ENCODE measurements at places on chromosomes 12 and 14. TPM values are rescaled to one million over a fixed set of nuclear protein-coding genes. Genes with fewer than 3 reads are reported as not detected.

Gene SIRT4
- 4.1 TPM for total RNA-seq

- no peak for DNase-seq
Measured at GRCh38 chr12:26935636-26936378, 2.0 kb downstream of the INTS13 start.

DNA sequence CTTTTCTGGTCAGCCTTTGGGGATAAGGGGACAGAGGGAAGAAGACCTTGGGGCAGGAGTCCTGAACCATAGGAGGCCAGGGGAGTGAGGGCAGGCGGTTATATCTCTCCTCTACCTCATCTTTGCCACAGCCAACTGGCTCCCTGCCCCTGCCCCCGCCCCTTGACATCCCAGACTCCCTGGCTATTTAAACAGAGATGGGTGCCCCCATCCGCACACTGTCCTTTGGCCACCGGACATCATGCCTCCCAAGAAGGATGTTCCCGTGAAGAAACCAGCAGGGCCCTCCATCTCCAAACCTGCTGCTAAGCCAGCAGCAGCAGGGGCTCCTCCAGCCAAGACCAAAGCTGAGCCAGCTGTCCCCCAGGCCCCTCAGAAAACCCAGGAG, 1.3 kb downstream of the MYL6B start:
- DNase-seq, result no peak

- no peak for DNase-seq
Measured at GRCh38 chr14:52413729-52414408, 99.8 kb downstream of the PTGER2 start.

DNA sequence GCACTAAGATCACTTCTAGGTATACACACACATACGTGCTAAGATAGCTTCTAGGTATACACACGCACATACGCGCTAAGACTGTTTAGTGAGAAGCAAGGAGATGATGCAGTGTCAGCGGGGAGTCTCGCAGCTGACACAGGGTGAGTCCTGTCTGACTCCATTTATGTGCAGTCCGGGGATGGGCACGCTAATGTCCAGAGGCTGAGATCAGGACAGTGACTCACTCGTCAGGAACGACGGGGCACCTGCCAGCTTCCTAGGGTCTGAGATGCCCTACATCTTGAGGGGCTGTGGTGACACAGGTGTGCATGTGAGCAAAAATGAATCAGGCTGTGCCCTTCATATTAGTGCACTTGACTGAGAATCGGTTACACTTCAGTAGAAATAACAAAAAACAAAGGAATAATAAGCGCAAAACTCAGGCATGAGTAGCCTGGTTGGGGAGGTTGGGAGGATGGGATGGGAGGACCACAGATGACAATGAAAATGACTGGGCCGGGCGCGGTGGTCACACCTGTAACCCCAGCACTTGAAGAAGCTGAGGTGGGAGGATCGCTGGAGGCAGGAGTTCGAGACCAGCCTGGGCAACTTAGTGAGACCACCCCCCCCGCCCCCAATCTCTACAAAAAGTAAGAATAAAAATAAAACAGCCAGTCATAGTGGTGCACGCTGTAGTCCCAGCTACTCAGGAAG, 29.1 kb upstream of the ULK1 start:
- no peak for DNase-seq

DNA sequence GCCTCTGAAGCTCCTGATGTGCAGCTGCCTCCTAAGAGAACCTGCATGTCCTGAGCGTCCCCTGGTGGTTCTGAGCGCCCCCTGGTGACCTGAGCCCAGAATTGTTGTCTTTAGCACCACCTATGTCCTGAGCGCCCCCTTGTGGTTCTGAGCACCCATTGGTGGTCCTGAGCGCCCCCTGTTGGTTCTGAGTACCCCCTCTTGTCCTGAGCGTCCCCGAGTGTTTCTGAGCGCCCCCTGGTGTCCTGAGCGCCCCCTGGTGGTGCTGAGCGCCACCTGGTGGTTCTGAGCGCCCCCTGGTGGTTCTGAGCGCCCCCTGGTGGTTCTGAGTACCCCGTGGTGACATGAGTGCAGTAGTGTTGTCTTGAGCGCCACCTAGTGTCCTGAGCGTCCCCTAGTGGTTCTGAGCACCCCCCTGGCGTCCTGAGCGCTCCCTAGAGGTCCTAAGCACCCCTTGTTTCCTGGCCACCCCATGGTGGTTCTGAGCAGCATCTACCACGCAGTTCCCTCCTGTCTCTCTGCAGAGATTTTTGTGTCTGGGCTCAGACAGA, 782.5 kb downstream of the TMEM121 start:
- no peak for DNase-seq

Gene DNAJC22
- 0.39 TPM for total RNA-seq
